Colonic mucosa (tissue), 4 donors: ENCODE measurements at places on chromosomes 16 and 17.

- no peak for DNase-seq
Observed at GRCh38 chr16:89078172-89078571, 15.5 kb upstream of the ACSF3 start.

- DNase-seq: no peak
Observed at GRCh38 chr16:83366228-83366627, 441.6 kb upstream of the HSBP1 start.

GRCh38 chr17:77450742-77451244 is 310.0 kb downstream of the SEC14L1 start:
- DNase-seq: no peak

DNA sequence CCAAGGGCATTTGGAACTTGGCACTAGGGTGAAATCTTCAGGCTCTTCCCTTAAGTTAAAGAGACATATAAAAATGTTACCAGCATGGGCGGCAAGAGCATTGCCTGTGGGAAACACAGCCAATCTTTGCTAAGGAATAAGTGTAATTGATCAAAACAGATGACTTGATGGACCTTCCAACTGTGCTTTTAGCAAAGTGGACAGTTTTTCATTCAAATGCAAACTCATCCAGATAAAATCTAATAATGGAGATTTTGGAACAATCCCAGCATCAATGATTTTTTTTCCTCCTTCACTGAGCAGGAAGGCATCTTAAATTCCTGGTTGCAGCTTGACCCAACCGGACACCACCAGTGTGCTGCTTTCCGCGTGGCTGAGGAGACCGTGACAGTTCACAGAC is 42.9 kb upstream of the BHLHA9 start:
- no peak for DNase-seq

DNA sequence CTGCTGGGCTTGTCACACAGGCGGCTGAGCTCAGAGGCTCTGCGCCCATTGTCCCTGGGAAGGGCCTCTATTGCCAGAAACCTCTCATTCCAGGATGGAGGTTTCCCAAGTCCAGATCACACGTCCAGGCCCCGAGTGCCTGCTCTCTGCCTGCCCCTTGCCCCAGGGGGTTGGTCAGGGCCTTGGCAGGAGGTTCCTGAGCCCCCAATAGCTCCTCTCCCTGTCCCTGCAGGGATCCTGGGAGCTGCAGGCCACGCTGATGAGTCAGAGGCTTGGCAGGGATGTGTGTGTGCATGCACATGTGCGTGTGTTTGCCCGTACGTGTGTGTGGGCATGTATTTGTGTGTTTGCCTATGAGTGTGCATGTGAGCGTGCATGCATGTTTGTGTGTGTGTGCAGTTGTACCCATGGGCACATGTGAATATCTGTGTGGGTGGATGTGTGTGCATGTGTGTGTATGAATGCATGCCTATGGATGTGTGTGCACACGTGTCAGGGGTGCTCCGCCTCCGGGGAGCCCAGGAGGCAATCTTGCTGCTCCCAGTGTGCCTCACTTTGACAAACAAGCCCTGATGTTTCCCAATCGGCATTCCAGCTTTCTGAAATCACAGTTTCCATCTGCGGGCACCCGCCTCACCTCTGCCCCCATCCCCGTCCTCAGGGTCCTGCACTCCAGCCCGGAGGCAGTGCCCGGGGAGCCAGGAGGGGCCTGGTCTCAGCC is 98.4 kb upstream of the GSE1 start:
- DNase-seq: peak; percentile 53

DNA sequence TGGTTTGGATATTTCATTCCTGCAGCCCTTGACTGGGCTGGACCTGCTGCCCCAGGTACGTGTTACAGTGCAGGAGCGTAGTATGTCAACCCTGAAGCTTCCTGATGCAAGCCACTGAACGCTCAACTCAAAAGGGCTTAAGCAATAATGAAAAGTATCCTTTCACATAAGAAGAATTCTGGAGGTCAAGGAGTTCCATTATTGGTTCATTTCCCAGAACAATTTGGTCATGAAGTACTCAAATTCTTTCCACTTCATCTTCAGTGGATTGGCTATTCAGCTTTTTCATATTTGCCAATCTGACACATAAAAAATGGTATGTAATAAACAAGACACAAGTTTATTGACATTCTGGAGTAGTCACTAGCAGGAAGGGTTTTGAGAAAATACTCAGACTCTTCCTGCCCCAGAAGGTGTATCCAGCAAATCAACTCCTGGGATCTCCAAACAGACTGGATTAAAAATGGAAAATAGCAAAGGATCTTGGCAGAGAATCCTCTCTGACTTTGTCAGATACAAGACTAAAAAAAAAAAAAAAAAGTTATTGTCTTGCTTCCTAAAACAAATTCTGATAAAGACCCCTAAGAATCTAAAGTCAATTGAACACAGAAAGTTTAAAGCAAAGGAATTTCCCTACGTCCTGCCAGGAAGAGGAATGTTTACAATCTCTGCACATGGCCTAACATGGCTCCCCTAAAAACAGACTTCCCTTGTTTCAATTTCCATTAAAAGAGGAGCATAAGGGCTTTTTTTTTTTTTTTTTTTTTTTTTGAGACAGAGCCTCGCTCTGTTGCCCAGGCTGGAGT is 37.5 kb upstream of the WSB1 start:
- DNase-seq: no peak

- DNase-seq: no peak
Observed at GRCh38 chr17:78214706-78215061, 631 bp downstream of the BIRC5 start.

- no peak for DNase-seq
Observed at GRCh38 chr17:71484546-71484945, 636.3 kb upstream of the SOX9 start.

- peak; percentile 15 for DNase-seq
Observed at GRCh38 chr16:84482951-84483881, 21.2 kb downstream of the MEAK7 start.

DNA sequence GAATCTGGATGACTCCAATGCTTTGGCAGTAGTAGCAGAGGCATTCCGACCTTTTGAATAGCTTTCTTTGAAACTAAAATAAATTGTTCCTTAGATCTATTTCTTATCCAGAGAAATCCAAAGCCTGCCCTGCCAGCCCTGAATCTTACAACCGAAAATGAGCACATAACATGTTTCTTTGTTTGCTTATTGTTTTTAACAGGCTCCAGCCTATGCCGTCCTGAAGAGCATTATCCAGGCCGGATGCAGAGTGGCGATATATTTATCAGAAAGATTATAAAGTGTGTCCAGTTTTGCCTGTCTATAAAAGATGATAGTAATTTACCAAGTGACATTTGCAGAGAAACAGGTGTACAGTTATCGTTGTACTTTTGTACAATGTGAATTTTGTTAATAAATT is 10.5 kb downstream of the COQ7 start:
- DNase-seq: no peak

DNA sequence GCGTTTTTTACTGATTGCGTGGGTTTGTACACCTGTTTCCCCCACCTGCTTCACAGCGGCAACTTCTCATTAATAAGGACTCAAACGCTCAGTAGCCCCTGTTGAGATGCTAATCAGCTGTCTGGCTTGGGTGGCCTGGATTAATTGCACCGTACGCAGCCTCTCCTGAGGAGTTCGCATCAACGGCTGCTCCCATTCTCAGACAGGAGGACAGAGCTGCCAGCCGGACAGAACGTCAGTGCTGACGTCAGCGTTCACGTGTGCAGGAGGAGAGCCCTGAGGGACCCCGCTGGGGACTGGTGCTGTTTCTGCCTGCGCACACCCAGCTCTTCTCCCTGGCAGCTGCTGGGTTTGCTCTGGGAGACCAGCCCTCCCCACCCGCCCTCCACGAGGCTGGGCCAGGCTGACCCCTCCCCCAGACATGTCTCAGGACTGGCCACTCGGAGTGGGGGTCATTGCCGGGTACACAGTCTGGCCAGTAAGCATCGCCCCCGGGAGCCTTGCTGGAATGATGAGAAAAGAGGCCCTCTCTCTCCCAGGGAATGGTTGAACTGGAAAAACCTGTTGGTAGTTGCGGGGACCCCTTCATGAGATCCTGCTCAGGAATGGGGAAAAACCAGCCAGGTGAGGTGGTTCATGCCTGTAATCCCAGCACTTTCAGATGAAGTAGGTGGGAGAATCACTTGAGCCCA is 5.7 kb upstream of the BANP start:
- peak; percentile 75 for DNase-seq

GRCh38 chr17:38667099-38667786 is 7.5 kb downstream of the EPOP start:
- peak; percentile 65 for DNase-seq

GRCh38 chr17:50052241-50052796 is 3.6 kb upstream of the ITGA3 start:
- peak; percentile 47 for DNase-seq

DNA sequence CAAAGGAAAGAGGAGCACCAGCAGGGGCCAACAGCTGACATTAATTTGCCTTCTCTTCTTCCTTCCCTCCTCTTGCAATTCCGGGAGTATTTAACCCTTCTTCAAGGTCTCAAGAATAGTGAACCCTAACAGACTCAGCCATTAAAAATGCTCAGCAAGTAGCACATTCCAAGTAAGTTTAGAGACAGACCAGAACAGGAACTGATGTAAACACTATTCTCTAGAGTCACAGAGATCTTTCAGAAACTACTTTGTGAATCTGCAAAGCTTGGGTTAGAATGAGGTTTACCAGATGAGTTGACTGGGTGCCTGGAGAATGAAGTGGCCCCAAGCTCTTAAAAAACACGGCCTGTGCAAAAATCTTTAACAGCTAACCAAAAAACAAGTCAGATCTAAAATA is 50.9 kb downstream of the TEX2 start:
- no peak for DNase-seq

- DNase-seq: no peak
Observed at GRCh38 chr17:12114686-12115418, 94.2 kb downstream of the MAP2K4 start.

DNA sequence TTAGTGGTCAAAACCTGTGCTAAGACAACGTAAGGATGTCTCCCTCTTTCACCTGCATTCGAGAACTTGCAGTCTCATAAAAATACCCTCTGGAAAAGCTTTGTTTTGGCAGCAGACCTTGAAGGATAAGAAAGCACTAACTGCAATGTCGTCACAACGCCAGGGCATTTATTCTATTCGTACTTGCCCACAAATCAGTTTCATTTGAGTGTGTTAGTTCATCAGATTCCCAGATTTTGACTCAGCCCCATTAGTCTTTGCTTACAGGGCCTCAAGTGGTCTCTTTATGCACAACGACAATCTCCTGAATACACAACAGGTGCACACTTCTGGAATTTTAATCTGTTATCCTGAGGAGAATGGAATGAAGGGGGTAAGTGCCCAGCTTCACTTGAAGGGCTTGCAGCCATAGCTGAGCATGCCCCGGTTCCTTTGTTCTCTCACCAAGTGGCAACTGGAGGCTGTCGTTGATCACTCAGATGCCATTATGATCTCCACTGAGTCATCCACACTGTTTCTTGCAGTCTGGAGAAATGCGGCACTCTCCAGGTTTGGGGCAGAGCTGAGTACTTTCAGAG is 58.8 kb downstream of the CLEC19A start:
- no peak for DNase-seq

DNA sequence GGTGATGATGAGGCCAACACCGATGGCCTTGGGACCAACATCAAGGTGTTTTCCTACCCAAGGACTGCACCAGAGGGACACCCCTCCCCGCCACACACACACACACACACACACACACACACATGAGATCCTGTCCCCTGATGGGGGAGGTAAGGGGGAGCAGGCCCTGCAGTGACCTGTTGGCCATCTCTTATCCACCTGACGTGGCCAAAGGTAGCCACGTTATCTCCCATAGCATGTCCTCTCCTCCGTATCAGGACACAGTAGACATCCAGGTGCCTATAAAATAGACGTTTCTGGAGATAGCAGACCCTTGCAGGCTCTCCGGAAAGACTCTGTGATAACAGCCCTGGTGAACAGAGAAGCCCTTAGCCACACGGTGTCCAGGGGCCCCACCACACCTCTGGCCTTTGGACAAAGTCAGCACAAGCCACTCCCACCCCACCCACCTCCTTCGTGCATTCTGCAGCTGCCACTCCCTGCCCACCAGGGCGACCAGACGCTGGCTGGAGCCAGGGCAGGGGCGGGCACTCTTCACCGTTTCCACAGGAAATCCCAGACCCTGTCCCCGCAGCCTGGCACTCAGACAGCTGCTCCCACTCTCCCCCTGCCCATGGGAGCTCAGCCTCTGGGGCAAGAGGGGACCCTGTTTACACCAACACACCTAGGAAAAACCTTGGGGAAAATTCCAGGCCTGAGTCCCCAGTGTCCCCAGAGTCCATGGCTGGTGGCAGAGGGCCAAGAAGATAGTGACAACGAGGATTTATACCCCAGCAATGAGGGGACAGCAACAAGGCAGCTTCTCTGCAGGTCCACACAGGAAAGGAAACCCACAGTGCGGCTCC is 15.4 kb upstream of the ENPP7 start:
- peak; percentile 38 for DNase-seq

DNA sequence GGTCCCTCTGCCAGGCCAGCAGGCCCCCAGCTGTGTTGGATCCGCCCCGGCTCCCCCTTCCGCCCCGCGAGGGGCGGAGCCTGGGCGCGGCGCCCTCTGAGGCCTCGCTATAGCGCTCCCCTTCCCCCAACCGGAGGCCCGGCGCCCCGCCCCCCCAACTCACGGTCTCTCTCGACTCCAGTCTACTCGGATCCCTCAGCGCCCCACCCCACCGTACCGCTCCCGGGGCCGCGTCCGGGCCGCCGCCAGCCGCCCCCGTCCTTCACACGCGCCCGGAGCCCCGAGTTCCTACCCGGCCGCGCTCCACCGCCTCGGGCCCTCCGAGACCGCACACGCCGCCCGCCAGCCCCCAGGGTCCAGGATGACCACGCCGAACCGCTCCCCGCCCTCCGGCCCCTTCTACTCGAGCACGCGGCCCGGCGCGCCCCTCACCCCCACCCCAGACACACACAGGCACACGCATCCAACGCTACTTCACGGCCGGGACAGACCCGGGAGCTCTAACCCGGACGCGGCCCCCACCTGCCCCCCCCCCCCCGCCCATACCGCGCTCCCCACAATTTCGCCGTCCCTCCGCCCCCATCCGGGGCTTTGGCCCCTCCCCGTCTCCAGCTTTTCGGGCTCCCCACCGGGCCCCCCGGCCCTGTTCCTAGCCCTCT is 1.4 kb downstream of the PHF23 start:
- DNase-seq: peak; percentile 95

GRCh38 chr17:31269036-31269577 is 27.9 kb downstream of the OMG start:
- no peak for DNase-seq

DNA sequence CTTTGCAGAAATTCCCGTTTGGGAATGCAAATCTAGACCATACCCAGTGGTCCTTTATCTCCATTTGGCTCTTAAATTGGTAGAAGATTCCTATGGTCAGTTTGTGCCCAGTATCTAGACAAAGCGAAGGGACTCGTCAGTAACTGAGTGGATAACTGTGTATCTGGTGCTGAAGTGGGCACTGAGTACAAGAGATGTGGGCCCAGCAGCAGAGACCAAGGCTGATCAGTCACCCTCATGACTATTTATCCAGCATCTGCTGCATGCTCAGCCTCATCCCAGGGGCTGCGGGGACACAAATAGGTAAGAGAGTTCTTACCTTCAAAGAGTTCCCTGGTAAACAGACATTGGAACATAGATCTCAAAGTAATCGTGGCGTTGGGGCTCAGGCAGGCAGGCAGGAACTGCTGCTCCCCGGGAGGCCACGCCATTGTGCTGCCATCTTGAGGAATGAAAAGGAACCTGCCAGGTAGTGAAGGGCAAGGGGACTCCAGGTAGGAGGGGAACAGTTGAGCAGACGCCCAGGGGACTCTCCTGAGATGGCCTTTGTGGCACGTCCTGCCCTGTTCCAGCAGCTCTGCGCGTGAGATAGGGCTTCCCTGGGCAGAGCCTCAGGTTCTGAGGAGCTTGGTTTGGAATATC is 10.3 kb downstream of the NT5M start:
- DNase-seq: peak; percentile 59

GRCh38 chr17:17700251-17700969 is 19.2 kb downstream of the RAI1 start:
- DNase-seq: peak; percentile 73

- no peak for DNase-seq
Observed at GRCh38 chr16:3001316-3001715, 11.4 kb upstream of the CLDN9 start.
